ENCODE measurements at places on chromosomes 1 and 21.
A peak's percentile ranks its signal among the peaks of the same experiment; 100 is the strongest.

GRCh38 chr1:117672756-117673155 is 66.9 kb downstream of the TENT5C start:
- DNase-seq: no peak

DNA sequence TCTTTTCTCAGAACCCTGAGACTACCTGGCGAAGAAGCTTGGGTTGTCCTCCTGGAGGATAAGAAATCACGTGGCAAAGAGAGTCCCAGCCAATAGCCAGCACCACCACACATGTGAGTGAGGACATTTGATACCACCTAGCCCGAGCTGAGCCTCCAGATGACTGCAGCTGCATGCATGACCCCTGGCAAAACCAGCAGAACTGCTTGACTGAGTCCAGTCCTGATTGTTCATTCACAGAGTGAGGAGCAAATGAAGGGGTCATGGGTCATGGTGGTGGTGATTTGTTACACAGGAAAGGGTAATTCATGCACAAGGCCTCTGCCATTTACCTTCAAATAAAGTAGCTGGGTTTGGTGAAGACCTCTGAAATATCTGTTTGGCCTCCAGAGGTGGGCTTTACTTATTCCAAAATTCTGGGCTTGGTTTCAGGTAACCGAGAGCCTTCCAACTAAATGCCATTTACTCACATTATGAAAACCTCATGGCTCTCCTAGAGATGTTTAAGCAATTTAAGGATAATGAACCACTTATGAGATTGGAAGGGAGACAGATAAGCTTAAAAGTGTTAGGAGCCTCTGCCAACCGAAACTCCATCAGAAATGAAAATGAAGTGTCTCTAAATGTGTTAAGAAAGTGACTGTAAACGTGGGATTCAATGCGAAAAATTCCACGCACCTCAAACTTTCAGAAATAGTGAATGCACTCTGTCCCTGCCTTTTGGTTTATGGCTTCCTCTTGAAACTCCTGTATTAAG is 163.3 kb downstream of the SLC35F3 start:
- DNase-seq: no peak

DNA sequence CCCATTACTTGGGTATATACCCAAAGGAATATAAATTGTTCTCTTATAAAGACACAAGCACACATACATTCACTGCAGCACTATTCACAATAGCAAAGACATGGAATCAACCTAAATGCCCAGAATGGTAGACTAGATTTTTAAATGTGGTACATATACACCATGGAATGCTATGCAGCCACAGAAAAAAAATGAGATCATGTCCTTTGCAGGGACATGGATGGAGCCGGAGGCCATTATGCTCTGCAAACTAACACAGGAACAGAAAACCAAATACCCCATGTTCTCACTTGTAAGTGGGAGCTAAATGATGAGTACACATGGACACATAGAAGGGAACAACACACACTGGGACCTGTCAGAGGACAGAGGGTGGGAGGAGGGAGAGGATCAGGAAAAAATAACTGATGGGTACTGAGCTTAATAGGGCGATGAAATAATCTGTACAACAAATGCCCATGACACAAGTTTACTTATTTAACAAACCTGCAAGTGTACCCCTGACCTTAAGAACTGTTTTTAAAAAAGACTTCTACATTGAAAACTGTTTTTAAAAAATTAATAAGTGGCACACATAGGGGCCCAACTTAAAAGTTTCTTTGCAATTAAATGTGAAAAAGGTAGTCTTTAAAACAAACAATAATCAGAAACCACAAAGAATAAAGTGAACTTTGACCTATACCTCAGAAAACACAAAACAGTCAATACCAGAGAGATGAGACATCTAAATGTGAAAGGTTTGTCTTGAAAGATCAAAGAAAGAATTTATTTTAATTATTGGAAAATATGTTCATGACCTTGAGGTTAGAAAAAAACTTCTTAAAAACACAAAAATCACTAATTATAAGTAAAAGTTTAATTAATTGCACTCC is 75.2 kb downstream of the CDC42BPA start:
- DNase-seq: no peak

GRCh38 chr21:31766899-31767298 is 35.0 kb upstream of the SCAF4 start:
- DNase-seq: no peak

DNA sequence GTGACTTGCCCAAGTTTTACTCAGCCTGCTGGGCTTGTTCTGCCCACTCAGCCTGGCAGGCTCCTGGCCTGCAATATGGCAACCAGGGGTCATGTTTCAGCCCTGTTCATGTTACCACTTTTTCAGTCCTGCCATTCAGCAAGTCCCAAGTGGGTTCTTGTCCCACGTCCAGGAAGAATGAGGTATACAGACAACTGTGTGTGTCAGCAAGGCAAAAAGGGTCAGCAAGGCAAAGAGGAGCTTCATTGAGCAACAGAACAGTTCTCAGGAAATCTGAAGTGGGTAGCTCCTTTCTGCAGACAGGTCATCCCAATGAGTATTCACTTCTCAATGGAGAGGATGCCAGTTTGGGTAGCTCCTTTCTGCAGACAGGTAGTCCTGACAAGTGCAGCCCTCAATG is 1233.3 kb upstream of the B3GALT2 start:
- no peak for DNase-seq

DNA sequence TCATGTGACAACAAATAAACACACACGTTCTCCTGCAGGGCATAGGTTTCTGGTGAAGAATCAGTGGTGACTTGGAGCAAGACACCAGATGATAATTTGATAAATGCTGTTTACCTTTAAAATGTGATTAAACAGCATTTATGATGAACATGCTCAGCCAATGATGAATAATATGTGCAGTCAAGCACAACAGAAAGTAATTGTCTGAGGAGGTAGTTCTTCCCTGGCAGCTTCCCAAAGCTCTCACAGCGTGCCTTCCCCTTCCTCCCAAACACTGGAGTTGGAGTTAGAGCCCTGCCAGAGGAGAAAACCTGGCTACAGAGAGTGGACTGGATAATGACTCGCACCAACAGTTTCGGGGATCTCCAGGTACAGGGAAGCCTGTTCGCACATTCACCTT is 463.5 kb downstream of the SMYD3 start:
- no peak for DNase-seq

DNA sequence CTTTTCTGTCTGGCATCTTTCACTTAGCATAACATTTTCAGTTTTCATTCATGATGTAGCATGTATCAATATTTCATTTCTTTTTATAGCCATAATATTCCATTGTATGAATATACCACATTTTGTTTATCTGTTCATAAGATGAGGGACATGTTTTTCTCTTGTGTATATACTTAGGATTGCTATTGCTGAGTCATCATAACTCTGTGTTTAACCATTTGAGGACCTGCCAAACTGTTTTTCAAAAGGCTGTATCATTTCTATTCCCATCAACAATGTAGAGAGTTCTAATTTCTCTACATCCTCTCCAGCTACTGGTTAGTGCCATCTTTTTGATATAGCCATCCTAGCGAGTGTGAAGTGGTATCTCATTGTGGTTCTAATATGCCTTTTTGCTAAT is 26.2 kb downstream of the MPZL1 start:
- no peak for DNase-seq

- DNase-seq: no peak
These were observed 24.6 kb downstream of the SYT2 start for GRCh38 chr1:202685641-202686040.

DNA sequence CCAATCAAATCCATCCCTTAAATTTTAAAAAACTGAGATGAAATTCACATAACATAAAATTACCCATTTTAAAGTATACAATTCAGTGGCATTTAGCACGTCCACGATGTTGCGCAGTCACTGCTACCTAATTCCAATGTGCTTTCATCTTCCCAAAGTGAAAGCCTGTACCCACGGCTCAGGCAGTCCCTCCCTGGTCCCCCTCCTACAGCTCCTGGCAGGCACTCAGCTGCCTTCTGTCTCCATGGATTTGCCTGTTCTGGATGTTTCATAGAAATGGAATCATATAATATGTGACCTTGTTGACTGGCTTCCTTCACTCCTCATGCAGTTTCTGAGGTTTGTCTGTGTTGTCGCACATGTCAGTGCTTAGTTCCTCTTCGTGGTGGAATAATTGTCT is 386.3 kb downstream of the CAMTA1 start:
- DNase-seq: no peak

GRCh38 chr1:237070519-237070918 is 28.5 kb downstream of the RYR2 start:
- DNase-seq: no peak

- DNase-seq: no peak
These were observed 458.2 kb upstream of the DAB1 start for GRCh38 chr1:57882072-57882471.

DNA sequence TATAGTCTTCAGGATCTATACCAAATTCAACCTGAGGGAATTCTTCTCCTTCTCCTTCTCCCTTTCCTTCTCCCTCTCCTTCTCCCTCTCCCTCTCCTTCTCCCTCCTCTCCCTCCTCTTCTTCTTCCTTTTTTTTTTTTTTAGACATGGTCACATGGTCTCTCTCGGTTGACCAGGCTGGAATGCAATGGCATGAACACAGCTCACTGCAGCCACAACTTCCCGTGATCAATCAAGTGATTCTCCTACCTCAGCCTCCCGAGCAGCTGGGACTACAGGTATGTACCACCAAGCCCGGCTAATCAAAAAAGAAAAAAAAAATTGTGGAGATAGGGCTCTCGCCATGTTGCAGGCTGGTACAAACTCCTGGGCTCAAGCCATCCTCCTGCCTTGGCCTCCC is 51.5 kb downstream of the DNAI4 start:
- DNase-seq: no peak

DNA sequence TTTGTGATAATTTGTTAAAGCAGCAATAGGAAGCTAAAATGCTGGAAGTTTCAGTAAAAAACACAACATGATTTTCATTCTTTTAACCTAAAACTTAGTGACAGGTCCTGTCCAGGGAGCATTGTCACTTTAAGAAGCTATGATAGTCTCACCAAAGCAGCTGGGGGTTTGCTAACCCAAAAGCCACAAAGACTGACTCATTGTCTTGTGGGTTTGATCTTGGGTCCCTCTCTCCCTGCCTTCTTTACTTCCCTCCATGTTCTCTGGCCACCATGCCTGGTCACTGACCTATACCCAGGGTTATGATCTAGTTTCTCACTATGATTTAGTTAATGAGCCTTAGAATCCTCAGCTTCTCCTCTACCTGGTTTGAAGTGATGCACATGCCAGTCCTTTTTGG is 213.5 kb upstream of the PTGFR start:
- DNase-seq: peak; percentile 49

DNA sequence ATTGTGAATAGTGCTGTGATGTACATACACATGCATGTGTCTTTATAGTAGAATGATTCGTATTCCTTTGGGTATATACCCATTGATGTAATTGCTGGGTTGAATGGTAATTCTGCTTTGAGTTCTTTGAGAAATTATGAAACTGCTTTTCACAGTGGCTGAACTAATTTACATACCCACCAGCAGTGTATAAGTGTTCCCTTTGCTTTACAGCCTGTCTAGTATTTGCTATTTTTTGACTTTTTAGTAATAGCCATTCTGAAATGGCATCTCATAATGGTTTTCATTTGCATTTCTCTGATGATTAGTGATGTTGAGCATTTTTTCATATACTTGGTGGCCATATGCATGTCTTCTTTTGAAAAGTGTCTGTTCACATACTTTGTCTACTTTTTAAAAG is 54.5 kb upstream of the FAM78B start:
- no peak for DNase-seq

GRCh38 chr1:117574161-117574835 is 31.6 kb upstream of the TENT5C start:
- DNase-seq: no peak

- no peak for DNase-seq
These were observed 74.4 kb downstream of the COL24A1 start for GRCh38 chr1:86082183-86082582.

DNA sequence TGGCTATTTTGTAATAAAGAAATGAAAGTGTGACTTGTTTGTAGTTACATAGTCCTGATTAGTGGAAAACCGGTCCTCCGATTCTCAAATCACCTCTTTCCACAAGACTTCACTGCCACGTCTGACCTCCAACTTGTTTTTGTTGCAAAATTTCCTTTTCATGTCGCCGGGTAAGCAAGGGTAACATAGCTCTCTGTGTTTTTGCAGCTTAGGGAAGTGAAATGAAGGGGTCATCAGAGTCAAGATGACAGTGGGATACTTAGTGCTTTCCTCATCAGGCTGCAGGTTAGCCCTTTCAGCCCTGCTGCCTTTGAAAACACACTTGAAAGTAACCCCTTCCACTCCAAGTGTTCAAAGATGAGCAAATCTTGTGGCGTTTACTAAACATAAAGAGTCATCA is 217.9 kb downstream of the USP25 start:
- DNase-seq: no peak

DNA sequence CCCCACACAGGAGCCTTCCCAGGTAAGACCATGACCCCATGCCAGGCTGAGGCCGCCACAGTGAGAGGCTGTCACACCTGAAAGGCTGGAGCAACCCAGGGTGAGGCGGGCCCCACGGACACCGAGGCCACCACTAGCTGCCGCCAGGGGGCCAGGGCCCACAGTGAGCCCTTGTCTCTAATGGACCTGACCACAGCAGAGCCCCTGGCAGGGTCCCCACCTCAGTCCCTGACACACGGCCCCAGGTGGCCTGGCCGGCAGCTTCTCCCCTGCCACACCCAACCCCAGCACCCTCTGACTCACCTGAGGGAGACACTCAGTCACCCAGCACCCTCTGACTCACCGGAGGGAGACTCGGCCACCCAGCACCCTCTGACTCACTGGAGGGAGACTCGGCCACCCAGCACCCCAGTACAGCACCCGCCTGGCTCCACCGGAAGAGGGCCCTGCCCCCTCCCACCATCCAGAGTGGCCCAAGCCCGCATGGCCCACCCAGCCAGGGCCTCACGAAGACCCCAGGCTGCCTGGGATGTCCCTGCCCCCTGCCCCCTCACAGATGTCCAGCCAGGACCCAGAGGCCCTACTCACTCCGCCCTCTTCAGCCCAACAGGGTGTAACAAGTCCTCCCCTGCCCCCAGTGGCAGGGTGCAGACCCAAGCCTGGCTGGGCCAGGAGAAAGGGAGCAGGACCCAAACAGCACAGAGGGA is 4.4 kb downstream of the DVL1 start:
- peak; percentile 77 for DNase-seq

DNA sequence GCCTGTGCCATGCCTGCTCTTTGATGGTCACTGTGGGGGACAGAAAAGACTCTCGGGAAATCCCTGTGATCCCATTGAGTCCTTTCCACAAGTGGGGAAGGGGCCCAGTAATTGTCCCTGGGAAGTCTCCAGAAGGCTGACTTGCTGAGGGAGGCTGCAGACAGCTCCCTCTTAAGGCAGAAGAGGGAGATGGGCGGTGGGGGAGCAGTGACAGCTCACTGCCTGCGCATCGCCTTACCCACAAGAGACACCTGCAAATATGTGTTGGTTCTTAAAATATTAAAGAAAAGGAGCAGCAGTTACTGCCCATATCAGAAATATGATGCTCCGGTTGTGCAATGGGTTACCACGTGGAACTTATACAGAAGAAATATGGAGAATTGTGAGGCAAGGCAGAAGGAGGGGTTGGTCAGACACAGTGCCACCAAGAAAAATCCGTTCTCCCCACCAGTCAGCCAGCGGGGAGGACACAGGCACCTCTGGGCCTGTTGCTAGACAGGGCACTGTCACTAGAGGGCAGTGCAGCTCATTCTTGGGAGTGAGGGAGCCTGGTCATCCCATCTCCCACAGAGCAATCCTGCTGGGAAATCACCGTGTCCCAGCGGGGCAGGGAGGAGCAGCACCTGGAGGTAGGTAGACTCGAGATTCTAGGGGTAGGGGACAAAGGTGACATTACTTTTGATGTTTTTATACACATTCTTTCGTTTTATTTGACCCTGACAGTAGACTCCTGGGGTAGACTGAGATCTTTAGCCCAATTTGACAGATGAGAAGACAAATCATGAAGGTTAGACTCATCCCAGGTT is 6.9 kb upstream of the CAMK1G start:
- peak; percentile 90 for DNase-seq

- no peak for DNase-seq
These were observed 50.3 kb downstream of the PCSK9 start for GRCh38 chr1:55089683-55090082.
